NCI-H1417 treated with DMSO at 0.1 percent for 48 hours (cell line): ENCODE measurements at places on chromosomes 2 and 18.

DNA sequence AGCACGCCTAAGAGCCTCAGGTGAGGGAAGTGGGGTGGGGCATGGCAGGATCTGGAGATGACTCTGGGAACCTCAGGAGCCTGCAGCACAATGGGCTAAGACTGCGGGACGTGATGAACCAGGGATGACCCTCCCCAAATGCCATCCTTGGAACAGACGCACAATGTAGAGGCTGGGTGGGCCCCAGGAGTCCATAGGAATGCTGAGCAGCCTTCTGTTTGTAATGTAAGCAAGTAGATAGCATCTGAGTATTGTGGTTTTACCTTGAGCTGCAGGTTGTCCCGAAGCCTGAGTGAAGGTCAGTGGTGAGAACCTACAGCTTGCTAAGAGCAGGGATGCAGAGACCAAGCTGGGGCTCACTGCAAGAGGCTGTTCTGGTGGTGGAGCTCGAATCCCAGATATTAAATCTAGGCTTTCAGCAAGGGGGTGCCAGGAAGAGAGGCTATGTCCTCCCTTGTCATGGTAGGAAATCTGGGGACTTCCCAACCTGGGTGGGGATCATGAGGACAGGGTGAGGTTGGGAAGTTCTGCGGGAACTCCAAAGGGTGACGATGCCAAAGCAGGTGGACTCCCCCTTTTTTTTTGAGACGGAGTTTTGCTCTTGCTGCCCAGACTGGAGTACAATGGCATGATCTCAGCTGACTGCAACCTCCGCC lies 5.8 kb downstream of the SCTR start:
- no peak for DNase-seq

DNA sequence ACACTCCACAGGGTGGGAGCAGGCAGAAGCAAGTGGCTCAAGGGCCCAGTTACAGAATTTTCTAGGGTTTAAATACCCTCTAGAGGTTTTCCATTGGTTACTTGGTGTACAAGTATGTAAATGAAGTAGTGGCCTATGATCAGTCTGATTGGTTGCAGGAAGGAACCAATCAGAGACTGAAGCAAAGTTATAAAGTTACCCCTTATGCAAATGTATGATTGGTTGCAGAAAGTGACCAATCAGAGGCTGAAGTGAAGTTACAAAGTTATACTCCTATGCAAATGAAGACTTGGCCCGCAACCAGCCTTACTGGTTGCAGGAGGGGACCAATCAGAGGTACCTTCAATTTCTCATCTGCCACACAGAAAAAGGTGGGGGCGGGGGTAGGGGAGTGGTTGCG lies 154.6 kb downstream of the INO80D start:
- DNase-seq = no peak

DNA sequence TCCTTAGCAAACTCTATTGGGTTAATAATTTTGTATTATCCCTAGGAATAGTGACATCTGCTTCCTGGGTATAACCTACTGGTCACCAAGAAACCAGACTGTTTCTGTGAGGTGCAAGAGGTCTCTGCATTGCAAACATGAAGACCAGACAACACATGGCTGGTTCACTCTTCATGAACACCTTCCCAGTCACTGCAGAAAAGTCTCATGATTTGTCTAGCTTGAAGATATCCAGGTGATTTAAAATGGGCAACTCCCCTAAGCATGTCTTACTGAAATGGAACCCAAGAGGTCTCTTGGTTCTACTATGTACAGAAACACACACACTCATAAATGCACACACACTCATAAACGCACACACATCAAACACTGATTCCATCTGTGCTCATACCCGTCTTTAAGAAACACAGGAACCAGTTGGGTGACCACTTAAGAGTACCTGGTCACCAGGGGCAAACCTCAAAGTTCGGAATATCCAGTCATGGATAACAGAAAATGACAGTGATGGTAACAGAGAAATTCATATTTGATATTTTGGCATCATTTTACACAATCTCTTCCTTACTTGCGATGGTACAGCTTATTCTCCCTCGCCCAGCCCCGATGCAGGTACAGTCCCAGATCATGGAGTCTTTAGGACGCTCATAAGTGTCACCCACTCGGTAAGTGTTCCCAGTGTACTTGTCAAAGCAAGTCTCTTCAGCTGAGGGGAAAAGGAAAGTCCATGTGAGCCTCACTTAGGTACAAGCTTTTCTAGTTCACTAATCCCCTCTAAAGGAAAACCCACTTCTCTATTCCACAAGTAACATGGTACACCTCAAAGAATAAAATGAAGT lies 2.9 kb downstream of the FN1 start:
- no peak for DNase-seq

DNA sequence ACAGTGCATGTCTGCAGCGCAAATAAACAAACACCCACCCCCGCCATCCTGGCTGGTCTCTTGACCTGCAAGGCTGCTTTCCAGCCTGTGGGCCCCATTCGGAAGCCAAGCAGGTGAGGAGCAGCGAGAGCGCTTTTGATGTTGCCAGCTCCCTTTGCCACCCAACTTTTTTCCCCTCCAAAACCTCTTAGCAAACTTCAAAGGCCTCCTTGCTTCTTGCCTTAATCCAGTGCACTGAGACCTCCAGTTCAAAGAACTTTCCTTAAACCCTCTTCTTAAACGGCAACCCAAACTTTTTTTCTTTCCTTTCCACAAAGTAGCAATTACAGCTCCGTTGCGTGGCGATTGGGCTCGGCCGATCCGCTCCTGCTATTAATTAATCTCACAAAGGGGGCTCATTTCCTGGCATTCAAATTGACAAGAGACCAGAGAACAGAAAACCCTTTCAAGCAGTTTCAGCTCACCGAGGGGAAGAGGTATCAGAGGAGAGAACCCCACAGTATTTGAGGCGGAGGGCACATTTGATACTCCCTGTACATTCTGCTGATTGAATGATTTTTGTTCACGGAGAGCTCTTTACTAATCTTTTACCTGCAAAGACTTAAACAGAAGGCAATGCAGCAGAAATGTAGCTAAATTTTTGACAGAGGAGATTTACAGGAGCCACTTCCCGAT lies 531.4 kb downstream of the TMEM182 start:
- no peak for DNase-seq

DNA sequence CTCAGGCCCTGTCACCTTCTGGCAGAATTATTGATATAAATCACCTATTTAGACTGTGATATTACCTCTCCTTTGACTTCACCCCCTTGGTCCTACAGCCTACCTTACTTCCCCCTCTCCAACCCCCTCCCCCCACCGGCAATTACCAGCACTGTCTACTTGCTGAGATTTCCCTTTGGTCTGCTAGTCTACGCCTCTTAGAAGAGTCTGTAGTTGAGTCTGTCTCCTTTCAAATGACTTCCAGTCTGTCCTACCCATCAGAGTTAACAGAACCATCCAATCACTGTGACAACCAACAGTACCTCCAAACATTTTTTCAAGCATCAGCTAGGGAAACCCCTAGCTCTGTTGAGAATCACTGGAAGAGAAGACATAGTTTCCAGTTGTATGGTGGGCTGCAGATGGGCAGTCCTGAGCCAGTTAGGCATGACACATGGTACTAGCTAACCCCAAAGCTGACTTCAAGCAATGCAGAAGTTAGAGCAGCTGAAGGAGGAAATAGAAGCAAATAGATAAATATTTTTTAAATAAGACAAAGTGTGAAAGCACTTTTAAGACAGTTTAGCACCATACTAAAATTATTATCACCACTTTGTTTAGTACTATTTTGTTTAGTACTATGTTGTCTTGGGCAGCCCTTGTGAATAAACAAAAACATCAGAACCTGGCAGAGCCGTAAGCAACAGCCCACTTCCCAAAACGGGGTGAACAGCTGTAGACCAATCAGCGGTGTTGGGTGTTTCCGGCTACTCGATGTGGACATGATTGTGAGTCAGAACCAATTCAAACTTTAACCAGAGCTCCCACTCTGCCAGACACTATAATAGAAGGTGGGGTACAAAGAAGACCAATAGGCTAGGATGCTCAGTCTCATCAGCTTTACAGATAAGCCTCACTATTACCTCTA lies 2.7 kb upstream of the ASNSD1 start:
- DNase-seq = no peak

GRCh38 chr2:98478088-98478551 lies 33.5 kb downstream of the INPP4A start:
- no peak for DNase-seq

GRCh38 chr2:2881499-2881898 lies 496.1 kb downstream of the EIPR1 start:
- DNase-seq = no peak

DNA sequence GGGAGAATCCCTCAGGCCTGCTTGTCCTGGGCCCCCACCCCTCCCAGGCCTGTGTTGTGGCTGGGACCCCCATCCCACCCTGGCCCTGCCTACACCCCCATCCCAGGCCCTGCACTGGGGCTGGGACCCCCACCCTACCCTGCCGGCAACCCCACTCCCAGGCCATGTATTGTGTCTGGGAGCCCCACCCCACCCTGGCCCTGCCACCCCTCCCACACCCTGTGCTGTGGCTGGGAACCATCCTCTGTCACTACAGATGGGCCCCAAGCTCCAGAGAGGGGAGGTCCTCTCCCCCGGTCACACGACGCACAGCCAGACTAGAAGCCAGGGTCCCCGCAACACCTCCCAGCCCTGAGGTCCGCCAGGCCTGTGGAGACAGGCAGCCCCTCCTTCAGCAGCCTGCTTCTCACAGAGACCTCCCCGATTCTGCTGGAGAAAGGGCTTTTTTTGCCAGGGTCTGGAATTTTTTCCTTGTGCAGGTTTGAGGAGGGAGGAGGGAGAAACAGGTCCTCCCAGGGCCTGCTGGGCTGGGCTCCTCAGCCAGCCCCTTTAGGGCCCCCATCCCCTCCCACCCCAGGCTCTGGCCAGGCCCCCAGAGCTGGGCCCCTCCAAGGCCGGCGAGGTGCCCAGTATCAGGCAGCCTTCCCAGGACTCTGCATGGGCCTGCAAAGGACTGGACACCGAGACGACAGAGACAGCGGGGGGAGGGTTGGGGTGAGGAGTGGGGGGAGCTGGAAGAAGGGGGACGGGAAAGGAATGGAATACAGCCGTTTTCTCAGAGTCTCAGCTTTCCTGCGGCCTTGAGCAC lies 28.0 kb downstream of the KIF1A start:
- no peak for DNase-seq

- DNase-seq = no peak
Measured at GRCh38 chr2:197263077-197263476, 47.5 kb downstream of the ANKRD44 start.

- DNase-seq = no peak
Measured at GRCh38 chr2:102841107-102841840, 79.4 kb downstream of the TMEM182 start.

DNA sequence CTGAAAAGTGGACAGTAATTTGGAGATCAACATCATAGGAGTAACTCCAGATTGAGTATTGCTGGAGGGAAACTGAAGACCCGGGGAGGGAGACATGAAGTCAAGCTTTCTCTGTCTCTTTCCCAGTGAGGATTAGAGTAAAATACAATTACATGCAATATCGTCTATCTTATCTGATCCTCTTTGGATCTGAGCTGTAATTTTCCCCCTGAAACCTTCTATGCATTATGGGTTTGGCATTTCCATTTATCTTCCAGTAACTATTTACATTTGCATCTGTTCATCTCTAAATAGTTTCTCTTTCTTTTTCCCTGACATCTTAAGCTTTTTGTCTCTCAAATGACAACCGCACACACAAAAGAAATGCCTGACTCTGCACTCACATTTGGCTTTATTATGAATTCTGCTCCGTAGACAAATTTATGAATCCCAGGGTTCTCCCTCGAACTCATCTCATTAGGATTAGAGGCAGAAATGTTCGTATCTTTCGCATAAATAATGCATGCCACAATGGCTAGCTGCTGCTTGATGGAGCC lies 113.1 kb downstream of the SPP2 start:
- DNase-seq = no peak

- no peak for DNase-seq
Measured at GRCh38 chr2:133266926-133267590, 301.2 kb downstream of the NCKAP5 start.

GRCh38 chr18:63046375-63046774 lies 273.2 kb downstream of the BCL2 start:
- no peak for DNase-seq

GRCh38 chr2:70140791-70141211 lies 50.0 kb downstream of the C2orf42 start:
- no peak for DNase-seq

DNA sequence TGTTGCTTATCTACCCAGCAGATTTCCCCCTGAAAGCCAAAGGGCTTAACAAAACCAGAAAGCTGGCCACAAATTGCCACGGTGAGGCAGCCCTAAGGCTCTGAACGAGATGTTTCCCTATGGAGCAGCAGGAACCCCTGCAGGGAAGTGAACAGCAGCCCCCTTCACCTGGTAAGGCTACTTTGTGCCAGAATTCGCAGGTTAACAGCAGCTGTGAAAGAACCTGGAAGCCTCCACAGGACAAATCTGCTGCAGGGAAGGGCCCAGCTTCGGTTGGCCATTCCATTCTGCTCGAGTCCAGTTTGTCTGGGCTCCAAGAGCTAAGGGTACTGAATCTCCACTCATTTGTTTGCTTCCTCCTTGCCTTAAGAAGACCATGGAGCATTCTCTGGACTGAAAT lies 175.3 kb downstream of the PDE11A start:
- DNase-seq = no peak

- no peak for DNase-seq
Measured at GRCh38 chr2:241675885-241676284, 10.7 kb downstream of the DTYMK start.
